ENCODE measurements at places on chromosomes 12 and 14.

DNA sequence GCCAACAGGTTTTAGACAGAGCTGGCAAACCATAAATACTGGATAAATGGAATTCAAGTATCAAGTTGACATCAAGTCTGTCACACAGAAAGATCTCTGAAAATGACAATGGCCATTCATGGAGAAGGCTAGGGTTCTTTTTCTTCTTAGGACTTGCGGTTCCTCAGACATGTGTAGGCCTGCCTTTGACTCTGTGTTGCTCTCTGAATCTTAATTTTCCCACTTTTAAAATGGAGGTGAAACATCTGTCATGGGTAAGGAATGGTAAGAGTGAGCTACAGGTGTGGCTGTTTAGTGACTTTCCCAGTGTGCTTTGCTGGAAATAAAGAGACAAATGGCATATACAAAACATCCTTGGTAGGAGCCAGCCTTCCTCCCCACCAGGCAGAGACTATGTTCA is 79.2 kb downstream of the PTCSC3 start:
- DNase-seq: no peak

- DNase-seq: no peak
Measured at GRCh38 chr14:101199028-101199770, 295.7 kb upstream of the RTL1 start.

DNA sequence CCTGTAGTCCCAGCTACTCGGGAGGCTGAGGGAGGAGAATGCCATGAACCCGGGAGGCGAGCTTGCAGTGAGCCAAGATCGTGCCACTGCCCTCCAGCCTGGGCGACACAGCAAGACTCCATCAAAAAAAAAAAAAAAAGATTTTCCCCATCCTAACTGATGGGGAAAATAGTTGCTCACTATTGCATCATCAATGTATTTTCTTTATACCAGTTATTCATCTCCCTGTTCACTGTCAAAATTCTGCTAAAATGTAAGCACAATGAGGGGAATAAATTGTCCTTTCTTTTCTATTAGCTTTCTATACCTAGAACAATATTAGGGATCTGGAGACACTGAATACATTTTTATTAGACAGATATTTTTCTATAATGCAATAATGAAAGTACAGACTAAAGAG is 561.3 kb downstream of the CCER1 start:
- no peak for DNase-seq

GRCh38 chr14:78228702-78229327 is 58.6 kb downstream of the NRXN3 start:
- no peak for DNase-seq

- DNase-seq: no peak
Measured at GRCh38 chr12:15662303-15662980, 126.7 kb downstream of the EPS8 start.

DNA sequence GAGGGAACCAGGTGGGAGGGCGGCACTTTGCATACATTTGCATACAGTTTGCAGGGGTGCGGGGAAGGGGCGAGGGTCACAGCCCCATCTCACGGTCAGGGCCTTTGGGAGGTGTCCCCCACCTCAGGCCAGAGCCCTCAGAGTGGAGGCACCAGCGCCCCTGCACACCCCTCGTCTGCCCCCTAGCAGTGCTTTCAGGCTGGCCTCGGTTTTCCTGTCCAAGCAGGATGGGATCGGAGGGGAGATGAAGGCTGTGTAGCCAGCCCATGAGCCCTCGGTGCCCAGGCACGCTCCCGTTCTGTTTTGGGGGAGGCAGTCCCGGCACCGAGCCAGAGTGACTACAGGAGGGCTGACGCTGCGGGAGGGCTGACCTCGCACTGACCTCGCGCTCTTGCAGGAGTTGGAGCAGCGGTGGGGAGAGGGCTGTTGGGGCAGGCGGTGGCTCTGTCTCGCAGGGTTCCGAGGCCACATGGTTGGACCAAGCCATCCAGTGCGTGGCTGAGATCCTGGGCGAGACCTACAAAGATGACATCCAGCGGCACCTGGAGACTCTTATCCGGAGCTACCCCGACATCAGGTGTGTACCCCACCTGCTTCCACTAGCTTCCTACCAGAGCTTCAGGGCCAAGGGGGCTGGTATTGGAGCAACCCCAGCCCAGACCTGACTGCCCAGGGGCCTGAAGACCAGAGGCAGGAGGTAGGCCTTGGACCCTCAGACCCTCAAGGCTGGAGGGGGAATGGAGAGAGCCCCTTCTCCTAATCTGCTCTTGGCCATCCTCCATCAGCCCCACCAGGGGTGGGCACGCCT is 13.6 kb downstream of the EXOC3L4 start:
- no peak for DNase-seq

DNA sequence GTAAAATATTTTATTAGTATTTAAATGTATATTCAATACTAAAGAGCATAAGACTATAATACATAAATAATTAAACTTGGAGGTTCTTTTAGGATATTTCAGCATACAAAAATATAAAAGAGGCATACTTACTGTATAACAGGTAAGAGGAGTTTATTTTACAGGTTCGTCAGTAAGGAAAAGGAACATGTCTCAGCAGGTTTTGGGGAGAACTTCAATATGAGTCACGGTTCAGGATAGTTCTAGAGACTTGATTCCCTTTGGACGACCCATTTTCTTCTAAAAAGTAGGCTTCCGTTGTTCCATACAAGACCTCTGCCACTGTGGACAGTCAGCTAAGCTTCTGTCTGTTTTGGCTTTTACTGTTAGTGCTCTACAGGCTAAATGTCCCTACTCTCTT is 181.1 kb downstream of the ALX1 start:
- DNase-seq: no peak
